H1 (cell line): ENCODE measurements at places on chromosomes 6 and 20. TPM values are rescaled to one million over a fixed set of nuclear protein-coding genes. Genes with fewer than 3 reads are reported as not detected.
A peak's percentile ranks its signal among the peaks of the same experiment; 100 is the strongest.

TOX2 gene
- 3.4 TPM in 2 replicates for total RNA-seq

GRCh38 chr6:16548121-16548520, 213.1 kb downstream of the ATXN1 start:
- DNase-seq: no peak

DNA sequence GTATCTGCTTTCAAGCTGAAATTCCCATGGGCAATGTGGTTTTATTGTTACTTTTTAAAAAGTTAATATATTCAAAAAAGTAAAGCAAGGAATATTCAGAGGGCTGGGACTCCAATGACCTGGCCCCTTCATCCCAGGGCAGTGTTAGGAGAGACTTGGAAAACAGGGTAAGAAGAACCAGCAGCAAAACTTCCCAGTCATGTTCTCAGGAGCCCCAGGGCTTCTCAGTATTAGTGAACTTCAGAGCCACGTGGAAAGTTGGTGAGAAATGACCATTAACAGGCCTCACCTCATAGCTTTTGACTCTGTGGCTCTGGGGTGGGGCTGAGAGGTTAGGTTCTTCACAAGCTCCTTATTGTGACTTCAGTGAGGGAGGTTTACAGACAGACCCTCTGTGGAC, 230.4 kb upstream of the KCNG1 start:
- DNase-seq: no peak

- no peak for DNase-seq
Observed at GRCh38 chr20:3068075-3068474, 3.3 kb upstream of the OXT start.

- no peak for DNase-seq
Observed at GRCh38 chr6:38450717-38451116, 189.0 kb downstream of the BTBD9 start.

FAM83D gene
- 61.4 and 62.6 TPM in 2 replicates for total RNA-seq

- DNase-seq: no peak
Observed at GRCh38 chr6:153941768-153942167, 97.3 kb upstream of the OPRM1 start.

GRCh38 chr6:136438441-136438840, 111.8 kb downstream of the MAP7 start:
- DNase-seq: no peak

KCNK5 gene
- total RNA-seq: 42.2 and 44.3 TPM in 2 replicates

- DNase-seq: no peak
Observed at GRCh38 chr6:38974389-38975151, 74.0 kb upstream of the GLP1R start.

- DNase-seq: no peak
Observed at GRCh38 chr20:44993343-44993742, 27.0 kb downstream of the STK4 start.

JPH2 gene
- total RNA-seq: 1.3 and 1.5 TPM in 2 replicates

PLAGL2 gene
- total RNA-seq: 25.4 and 26.1 TPM in 2 replicates

GRCh38 chr6:26025047-26025893, 62.0 kb upstream of the HFE start:
- no peak for DNase-seq

DNA sequence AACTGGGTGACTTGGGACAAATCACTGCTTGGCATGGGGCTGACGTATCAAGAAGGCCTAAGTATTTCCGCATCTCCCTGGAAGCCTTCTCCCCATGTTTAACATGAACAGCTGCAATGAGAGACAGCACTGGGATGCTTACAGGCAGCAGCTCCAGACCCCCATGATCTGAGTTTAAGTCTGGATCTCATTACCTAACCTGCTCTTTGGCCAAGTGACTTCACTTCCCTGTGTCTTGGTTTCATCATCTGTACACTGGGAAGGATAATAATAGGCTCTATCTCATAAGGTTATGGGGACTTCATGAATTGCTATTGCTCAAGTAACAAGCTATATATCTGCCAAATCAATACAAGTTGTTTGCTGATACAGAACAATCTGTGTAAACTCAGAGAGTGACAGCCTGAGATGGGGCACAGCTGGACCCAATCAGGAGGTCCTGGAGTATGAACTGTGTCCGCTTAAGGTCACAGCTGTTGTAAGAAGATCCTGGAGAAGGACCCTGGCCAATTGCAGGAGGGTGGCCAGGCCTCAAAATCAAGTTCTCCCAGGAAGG, 56.0 kb downstream of the TGM2 start:
- DNase-seq: no peak

CD109 gene
- total RNA-seq: 4.9 and 5.3 TPM in 2 replicates

QRSL1 gene
- total RNA-seq: 22.0 and 22.2 TPM in 2 replicates

DNA sequence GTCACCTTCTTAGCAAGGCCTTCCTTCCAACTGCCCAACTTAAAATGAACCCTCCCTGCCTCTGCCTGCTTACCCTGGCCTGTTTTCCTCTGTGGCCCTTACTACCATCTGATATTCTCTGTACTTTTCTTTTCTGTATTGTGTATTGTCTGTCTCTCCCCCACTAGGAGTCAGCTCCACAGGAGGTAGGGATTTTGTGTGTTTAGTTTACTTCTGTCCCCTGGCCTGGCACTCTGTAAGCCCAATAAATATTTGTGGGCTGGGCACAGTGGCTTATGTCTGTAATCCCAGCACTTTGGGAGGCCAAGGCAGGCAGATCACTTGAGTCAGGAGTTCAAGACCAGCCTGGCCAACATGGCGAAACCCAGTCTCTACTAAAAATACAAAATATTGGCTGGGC, 72.8 kb downstream of the RIPOR3 start:
- DNase-seq: no peak

MED23 gene
- 13.0 and 13.8 TPM in 2 replicates for total RNA-seq

HLA-C gene
- 245 and 251 TPM in 2 replicates for total RNA-seq

GRCh38 chr20:44810391-44811149, at the start of gene RIMS4:
Gene RIMS4, minus strand, starts transcription at chr20:44810546. Its CDS starts 275 bp downstream, at chr20:44810271.
- DNase-seq: peak; percentile 66
